T-helper 1 cell (primary cell): ENCODE measurements at places on chromosomes 1 and 21.

DNA sequence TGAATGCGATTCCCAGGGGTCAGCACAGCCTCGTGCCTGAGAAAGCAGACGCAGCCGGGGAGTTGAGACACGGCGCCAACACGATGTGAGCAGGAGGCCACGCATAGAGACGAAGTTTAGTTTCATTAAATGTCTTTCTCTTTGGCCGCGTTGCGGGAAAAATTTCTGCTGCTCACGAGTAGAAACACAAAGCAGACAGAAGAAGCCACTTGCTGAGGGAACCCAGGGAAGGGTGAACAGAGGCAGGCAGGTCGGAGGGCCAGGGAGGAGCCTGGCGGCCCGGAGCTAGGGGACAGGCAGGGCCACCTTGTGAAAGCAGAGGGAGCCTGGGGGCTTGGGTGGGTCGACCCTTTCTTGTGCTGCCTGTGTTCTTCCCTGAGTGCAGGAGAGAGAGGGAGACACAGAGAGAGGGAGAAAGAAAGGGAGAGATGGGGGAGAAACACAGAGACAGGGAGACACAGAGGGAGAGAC is 33.2 kb downstream of the POFUT2 start:
- no peak for DNase-seq

DNA sequence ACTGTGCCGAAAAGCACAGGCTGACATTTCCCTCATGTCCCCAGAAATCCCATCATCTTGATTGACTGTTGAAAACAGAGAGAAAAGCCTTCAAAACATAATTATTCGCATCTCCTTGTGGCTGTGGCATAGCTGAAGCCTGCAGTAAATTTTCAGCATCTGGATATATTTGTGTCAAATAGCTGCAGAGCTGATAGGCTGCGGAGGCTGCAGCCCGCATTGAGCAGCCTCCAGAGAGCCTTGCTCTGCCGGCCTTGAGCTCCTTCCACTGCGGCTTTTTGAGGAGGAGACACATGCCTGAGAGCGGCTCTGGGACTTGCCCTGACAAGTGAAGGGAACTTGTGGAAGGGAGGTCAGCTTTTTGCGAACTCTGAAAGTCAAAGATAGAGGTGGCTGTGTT is 144.7 kb downstream of the RYR2 start:
- DNase-seq: no peak

DNA sequence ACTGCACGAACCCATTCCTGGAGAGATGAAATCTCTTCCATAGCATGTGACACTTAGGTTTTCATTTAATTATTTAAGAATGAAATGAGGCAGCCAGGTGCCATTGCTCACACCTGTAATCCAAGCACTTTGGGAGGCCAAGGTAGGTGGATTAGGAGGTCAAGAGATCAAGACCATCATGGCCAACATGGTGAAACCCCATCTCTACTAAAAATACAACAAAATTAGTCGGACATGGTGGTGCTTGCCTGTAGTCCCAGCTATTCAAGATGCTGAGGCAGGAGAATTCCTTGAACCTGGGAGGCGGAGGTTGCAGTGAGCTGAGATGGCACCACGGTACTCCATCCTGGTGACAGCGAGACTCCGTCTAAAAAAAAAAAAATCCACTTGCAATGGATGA is 17.8 kb downstream of the L1TD1 start:
- DNase-seq: no peak

GRCh38 chr1:16219968-16220500 is 7.6 kb upstream of the ARHGEF19 start:
- DNase-seq: no peak

- DNase-seq: no peak
Observed at GRCh38 chr1:74763807-74764206, 30.9 kb downstream of the TYW3 start.

GRCh38 chr1:153799016-153799415 is 23.8 kb downstream of the SLC27A3 start:
- DNase-seq: no peak

DNA sequence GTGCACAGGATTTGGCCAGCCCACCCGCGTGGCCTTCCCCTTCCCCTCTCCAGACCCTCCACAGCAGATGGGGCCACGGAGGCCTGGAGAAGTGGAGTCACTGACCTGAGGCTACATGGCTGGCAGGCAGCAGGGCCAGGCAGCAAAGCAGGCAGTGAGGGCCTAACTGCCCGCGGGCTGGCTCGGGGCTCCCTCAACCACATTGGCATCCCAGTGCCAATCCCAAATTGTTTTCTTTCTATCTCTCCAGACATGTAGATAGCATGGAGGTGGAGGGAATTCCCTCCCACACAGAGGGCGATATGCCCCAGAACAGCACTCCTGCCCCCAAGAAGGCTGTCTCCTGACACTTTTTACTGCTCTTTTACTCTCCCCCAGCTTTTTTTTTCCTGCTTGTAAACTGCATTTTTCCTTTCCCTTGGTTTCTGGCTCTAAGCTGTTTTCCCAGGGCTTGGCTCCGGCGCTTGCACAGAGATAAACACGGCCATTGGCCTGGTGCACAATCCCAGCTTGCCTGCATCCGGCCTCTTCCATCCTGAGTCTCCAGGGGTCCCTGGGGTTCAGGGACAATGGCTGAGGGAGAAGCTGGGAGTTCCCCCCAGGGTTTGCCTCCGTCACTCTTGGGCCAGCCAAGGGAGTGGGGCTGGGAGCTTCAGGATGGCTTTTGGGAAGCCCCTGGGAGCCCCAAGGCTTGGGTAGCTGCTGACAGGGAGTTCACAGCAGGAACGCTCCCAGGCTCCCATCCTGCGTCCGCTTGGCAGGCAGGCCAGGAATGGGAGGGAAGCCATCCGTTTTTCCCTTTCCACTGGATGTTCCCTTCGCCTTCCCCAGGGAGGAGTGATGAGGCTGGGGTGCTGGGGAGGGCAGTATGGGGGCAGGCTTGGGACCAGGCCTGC is 7.0 kb downstream of the EPHX1 start:
- DNase-seq: no peak

DNA sequence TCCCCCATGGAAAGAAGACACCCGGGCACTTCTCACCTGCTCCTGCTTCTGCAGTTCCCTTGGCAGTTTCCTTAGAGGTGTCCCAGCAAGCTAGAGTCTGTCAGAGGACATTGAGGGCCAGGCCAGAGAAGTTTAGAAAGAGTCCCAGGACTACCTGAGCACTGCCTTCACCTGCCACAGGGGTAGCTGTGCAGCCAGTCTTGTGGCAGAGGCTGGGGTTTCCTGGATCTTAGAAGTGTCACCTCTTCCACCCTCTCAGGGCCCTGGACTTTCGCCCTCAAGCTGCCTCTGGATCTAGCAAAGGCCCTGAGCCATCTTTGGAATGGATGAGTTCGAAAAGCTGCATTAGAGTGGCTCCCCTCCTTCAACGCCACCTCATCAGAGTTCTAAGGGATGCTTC is 34.9 kb upstream of the BTG2 start:
- DNase-seq: no peak

GRCh38 chr21:34878940-34879339 is 170.2 kb downstream of the RUNX1 start:
- no peak for DNase-seq

- DNase-seq: no peak
Observed at GRCh38 chr21:36250423-36251075, 69.4 kb upstream of the MORC3 start.

GRCh38 chr21:26389971-26390641 is 183.0 kb downstream of the CYYR1 start:
- DNase-seq: no peak

- DNase-seq: no peak
Observed at GRCh38 chr1:91777630-91778300, 108.2 kb downstream of the TGFBR3 start.

DNA sequence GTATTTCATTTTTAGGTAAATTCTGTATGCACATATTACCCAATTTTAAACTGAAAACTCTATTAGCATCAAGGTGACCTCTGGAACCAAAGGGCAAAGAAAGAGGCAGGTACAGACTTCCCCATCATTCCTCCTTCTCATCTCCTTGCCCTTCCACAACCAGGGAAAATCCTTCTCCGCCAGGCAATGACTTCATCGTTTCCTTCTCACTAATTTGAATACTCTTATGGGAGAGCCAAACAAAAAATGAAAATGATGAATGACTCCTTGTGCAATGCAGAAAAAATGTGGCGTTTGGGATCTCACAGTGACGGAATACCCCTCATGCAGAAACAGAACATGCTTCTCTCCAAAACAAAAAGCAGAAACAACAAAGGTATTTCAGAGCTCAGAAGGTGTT is 83.7 kb downstream of the HLCS start:
- no peak for DNase-seq
